ENCODE measurements at places on chromosomes 3 and 15.

DNA sequence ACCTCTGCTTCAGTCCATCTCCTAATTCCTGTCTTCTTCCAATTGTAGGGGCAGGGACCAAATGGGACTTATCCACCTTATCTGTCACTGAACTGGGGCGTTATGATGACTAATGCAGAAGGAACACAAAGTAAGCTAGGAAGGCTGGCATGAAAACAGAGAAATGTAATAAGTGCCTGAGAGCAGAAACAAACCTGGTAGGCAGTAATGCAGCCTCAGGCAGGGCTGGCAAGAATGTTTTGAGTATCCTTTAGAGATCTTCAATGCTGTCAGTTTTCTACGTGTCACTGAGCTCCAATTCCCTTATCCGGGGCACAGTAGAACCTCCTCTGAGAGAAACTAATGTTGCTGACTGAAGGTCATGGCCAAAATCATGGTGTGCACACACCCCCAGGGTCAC, 246.2 kb upstream of the TBL1XR1 start:
- no peak for DNase-seq

DNA sequence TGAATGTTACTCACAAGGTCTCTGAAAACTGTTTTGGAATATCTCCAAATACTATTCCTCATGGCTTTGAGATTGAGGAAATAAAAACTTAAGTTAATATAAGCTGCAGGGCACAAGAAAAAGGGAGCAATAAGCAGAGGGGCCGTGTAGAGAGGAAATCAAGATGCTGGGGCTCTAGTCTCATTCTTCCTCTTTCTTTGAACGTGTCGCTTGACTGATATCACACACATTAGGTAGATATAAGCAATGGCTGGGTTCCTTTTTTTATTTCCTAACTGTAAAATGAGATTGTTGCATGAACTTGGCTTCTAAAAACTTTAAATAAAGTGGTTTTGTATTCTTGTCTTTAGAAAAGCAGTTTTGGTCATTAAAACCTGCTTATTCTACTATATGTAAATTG, 326.7 kb upstream of the ROPN1 start:
- no peak for DNase-seq

DNA sequence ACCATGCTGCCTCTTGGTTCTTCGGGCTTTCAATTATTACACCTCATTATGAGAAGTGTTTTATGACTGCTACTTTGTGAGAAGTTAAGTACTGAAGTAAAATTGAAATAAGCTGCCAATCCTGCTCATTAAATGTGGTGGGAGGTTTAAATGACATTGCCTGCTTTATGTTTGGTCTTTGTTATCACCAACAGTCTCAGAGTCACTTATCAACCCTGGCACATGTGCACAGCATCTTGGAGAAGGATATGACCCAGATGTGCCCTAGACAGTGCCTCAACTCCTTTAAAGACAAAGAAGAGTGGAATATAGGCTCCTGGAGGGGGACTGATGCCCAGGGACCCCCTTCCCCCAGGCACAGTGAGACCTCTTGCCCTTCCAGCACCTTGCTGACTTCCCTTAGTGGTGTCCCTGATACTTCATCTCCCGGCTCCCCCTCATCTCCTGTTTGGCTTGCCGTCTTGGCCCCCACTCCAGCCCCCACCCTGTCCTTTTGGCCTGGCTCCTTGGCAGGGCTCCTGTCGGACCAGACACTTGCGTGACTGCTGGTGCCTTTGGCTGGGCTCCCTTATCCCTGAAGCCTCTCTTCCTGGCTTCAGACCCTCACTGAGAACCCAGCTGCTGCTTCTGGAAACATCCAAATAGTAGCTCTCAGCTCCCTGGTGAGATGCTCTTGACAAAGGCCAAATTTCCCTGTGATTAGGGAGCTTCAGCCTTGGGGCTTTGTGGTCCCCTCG, 39.8 kb downstream of the ARHGAP31 start:
- no peak for DNase-seq

DNA sequence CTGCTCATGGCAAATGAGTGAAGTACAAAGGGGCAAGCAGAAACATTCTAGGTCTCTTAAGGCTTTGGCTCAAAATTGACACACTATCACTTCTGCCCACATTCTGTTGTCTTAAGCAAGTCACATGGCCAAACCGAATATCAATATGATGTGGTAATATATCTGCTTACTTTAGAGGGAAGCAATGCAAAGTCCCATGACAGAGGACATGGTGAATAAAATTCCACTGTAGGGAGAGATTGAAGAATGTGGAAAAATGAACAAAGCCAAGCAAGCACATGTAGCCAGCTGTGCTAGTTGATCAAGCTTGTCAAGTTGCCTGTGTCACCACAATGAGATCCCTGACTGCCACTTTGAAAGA, 11.2 kb upstream of the TBC1D5 start:
- DNase-seq = no peak

GRCh38 chr3:71078723-71079525, 504.6 kb downstream of the FOXP1 start:
- no peak for DNase-seq
